ENCODE measurements at places on chromosomes 2 and 18. TPM values are rescaled to one million over a fixed set of nuclear protein-coding genes. Genes with fewer than 3 reads are reported as not detected.
A peak's percentile ranks its signal among the peaks of the same experiment; 100 is the strongest.

Gene USP14
- 57.4 TPM for total RNA-seq

- peaks cover 96% of the 10 kb centered on the region for H3K4me1 ChIP-seq
- peak overlapping the region; percentile 1 for H3K4me3 ChIP-seq
- peaks cover 5% of the 10 kb centered on the region for H3K36me3 ChIP-seq
Measured at GRCh38 chr2:168190590-168191336, 56.6 kb downstream of the STK39 start.

GRCh38 chr18:47799376-47799775 is 131.1 kb downstream of the SMAD2 start:
- no peak for DNase-seq
- no peak overlapping the region for H3K4me3 ChIP-seq
- H3K36me3 ChIP-seq = no peaks in the 10 kb centered on the region
- peaks cover 5% of the 10 kb centered on the region for H3K27me3 ChIP-seq
- H3K4me1 ChIP-seq = no peaks in the 10 kb centered on the region

- DNase-seq = peak; percentile 49
- H3K4me3 ChIP-seq = peak overlapping the region; percentile 61
- H3K4me1 ChIP-seq = peaks cover 74% of the 10 kb centered on the region
- peak overlapping the region; percentile 90 for H3K27ac ChIP-seq
Measured at GRCh38 chr2:113281910-113282746, 3.4 kb upstream of the PAX8 start.

All from HepG2 (cell line).